ENCODE measurements at places on chromosomes 3 and 15. TPM values are rescaled to one million over a fixed set of nuclear protein-coding genes. Genes with fewer than 3 reads are reported as not detected.

Gene CLRN1
- not detected for total RNA-seq

GRCh38 chr15:39621976-39622375 is 41.1 kb downstream of the THBS1 start:
- H3K27ac ChIP-seq, result no peak overlapping the region
- H3K36me3 ChIP-seq, result no peaks in the 10 kb centered on the region
- no peaks in the 10 kb centered on the region for H3K27me3 ChIP-seq
- H3K4me1 ChIP-seq, result peaks cover 34% of the 10 kb centered on the region
- H3K4me3 ChIP-seq, result no peak overlapping the region

DNA sequence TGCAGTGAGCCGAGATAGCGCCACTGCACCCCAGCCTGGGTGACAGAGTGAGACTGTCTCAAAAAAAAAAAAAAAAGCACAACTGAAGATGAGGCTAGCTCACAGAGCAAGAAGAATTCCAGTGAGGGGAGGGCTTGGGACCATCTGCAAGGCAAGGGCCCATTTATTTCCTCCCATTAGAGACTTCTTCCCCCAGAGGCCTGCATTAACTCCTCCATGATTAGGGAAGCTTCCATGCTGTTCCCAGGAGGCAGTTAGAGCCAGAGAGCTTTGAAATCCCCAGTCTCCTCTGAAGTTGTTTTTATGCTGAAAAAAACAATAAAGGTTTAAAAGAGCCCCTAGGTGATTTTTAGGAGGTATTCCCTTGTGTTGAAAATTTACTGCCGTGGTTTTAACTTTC is 54.3 kb upstream of the ADCY5 start:
- no peaks in the 10 kb centered on the region for H3K36me3 ChIP-seq
- H3K4me1 ChIP-seq, result no peaks in the 10 kb centered on the region
- no peaks in the 10 kb centered on the region for H3K27me3 ChIP-seq
- H3K4me3 ChIP-seq, result no peak overlapping the region
- H3K27ac ChIP-seq, result no peak overlapping the region
- no peak for DNase-seq

DNA sequence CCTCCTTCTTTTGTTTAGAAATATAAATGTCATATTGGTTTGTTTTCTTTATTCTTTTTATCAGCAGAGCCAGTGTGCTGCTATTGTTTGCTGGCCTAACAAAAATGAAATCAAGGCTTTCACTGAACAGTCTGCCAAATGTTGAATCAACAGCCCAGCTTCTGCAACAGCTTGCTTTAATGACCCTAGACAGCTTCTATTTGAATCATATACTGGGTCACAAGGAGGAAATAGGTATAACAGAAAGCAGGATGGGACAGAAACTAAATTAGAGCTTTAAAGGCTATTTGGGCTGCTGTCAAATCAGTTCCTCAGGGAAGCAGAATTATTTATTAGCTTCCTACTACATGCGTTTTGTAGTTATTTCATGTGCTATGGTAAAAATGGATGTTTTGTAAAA is 12.1 kb upstream of the DNAJC13 start:
- no peak for DNase-seq
- H3K27ac ChIP-seq, result no peak overlapping the region
- no peaks in the 10 kb centered on the region for H3K27me3 ChIP-seq
- peaks cover 5% of the 10 kb centered on the region for H3K4me1 ChIP-seq
- no peaks in the 10 kb centered on the region for H3K36me3 ChIP-seq

- no peak overlapping the region for H3K27ac ChIP-seq
- no peaks in the 10 kb centered on the region for H3K4me1 ChIP-seq
- H3K36me3 ChIP-seq, result no peaks in the 10 kb centered on the region
- no peak for DNase-seq
These were observed 208.1 kb downstream of the OPA1 start for GRCh38 chr3:193801097-193801496.

- no peaks in the 10 kb centered on the region for H3K36me3 ChIP-seq
- H3K27ac ChIP-seq, result peak overlapping the region; percentile 59
- no peak for DNase-seq
- H3K4me3 ChIP-seq, result no peak overlapping the region
- H3K27me3 ChIP-seq, result peaks cover 54% of the 10 kb centered on the region
These were observed 66.5 kb upstream of the SH3GL3 start for GRCh38 chr15:83380682-83381081.

Measured in esophagus squamous epithelium (tissue), 5 donors.